ENCODE measurements at places on chromosomes 1 and 21. TPM values are rescaled to one million over a fixed set of nuclear protein-coding genes. Genes with fewer than 3 reads are reported as not detected.

DNA sequence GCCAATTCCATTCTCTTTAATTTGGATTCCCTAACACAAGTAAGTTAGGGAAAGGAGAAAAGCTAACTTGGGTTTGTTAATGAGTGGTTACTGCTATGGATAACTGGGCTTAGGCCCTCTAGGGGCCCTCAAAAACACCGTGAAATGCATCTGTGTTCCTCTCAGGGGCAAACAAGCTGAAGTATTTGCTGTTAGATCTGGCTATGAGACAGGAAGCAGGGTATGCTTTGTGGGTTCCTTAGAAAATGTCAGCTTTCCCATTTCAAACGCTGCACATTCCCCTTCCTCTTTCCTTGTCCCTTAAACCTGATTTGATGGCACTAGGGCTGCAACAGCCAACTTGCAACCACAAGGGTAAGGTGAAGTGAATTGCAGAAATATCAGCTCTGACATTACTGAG, 5.7 kb upstream of the CAP1 start:
- DNase-seq = no peak

GRCh38 chr1:2446394-2446793, 29.7 kb upstream of the PLCH2 start:
- no peak for DNase-seq

Gene GCSAML
- 0.16 TPM for total RNA-seq

- no peak for DNase-seq
Observed at GRCh38 chr1:23120383-23120782, 48.3 kb downstream of the LUZP1 start.

Gene LCE1C
- total RNA-seq = not detected
